GM12864 (cell line): ENCODE measurements at places on chromosomes 5 and 9.

GRCh38 chr9:105172436-105172835 lies 72.0 kb upstream of the SLC44A1 start:
- no peak for DNase-seq

- no peak for DNase-seq
These were observed 108.7 kb downstream of the LIFR start for GRCh38 chr5:38447786-38448185.

DNA sequence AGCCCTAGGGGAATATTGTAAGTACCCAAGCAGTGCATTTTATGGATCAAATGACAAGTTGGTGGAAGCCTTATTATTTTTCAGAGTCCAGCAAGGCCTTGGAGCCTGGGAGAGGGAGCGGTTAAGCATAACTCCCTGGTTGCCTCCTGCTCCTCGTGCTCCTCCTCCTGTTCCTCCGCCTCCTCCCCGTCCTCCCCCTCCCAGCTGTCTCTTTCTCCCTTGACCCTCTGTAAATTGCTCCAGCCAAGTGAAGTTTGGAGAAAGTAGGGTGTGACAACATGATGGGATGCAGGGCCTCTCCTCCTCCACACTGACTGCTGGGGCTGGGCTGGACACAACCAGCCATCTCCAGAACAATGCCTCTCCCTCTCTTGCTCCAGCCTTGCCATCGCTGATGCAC lies 586.9 kb downstream of the CCDC171 start:
- DNase-seq: no peak

DNA sequence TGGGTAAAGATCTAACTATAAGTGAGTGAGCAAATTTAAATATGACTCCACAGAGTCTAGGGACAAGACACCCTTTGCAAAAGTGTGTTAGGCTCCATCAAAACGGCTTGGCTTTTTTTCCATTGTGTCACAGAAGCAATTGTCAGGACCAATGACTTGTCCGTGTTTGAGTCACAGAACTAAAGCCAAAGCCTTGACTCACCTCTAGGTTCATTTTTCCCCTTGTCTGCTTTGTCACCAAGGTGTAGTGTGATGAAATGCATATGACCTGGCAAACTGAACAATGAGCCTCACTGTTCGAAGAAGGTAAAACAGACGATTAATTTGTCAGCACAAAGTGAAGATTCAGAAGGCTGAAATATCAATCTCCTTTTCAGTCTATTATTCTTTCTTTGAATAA lies 331.0 kb downstream of the GLIS3 start:
- no peak for DNase-seq

- peak; percentile 99 for DNase-seq
These were observed 184.0 kb downstream of the SEMA5A start for GRCh38 chr5:9361835-9362234.

DNA sequence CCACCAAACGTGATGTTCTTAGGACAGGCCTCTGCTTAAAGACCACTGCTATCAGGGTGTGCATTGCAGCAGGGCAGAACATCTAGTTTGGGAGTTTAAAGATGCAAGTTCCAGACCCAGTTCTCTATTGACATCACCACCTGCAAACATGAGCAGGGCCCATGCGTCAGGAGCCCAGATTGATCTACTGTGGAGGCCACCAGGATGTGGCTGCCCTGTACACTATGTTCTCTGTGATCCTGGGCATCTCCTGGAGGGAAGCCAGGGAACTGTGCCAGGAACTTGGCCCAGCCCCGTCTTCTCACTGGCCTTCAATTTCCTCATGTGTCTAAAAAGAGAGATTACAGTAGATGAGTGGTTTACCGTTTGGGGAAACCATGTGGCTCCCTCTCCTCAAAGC lies 87.1 kb downstream of the PDE6A start:
- no peak for DNase-seq
